ENCODE measurements at places on chromosomes 2 and 18.

DNA sequence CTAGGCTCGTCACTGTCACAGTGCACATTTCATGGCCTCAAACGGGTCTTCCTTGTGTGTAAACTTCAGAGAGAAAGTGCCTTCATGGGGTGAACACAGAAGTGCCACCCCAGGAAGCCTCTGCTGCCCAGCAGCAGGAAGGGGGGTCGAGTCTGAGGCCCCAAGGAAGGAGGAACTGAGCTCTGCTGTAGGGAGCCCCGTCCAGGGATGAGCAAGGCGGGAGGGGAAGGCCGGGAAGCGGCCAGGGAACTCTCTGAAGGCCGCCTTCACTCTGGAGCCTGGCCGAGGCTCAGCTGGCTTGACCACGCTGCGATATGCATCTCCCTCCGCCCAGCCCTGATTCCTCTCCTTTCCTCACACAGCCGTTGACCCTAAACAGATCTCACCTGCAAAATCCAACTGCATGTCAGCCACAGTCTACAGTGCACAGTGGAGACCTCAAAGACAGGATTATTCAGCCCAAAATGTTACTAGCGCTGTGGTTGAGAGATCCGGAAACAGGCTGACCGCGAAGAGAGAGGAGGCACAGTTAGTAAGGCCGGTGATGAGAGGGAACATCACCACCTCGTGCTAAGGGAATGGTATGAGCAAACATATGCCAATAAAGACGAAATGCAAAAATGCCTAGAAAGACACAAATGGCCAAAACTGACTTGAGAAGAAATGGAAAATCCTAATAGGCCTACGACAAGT is 34.2 kb upstream of the CTDP1 start:
- H3K36me3 ChIP-seq = no peaks in the 10 kb centered on the region
- peaks cover 17% of the 10 kb centered on the region for H3K4me1 ChIP-seq
- H3K27ac ChIP-seq = no peak overlapping the region

GRCh38 chr2:138720035-138720838 is 60.0 kb downstream of the NXPH2 start:
- no peaks in the 10 kb centered on the region for H3K36me3 ChIP-seq
- no peak overlapping the region for H3K4me3 ChIP-seq
- H3K4me1 ChIP-seq = no peaks in the 10 kb centered on the region

DNA sequence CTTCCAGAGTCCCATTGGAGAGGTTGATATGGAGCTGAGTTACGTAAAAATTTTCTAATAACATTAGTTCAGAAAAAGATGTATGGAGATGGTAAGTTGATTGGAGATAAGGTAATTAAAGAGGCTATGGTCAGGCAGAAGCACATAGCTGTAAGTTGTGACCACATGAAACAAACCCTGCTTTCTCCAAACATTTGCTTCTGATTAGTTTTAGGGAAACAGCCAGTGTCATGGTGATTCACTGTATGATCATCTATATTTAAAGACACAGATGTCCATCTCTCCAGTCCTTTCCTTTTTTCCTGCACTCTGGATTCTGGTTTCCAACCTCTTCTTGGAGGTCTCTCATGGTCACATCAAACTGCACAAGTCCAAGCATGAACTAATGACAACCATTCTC is 1550.8 kb upstream of the PIK3C3 start:
- H3K4me1 ChIP-seq = no peaks in the 10 kb centered on the region
- no peaks in the 10 kb centered on the region for H3K27me3 ChIP-seq
- no peak overlapping the region for H3K4me3 ChIP-seq
- no peaks in the 10 kb centered on the region for H3K36me3 ChIP-seq
- no peak for DNase-seq

DNA sequence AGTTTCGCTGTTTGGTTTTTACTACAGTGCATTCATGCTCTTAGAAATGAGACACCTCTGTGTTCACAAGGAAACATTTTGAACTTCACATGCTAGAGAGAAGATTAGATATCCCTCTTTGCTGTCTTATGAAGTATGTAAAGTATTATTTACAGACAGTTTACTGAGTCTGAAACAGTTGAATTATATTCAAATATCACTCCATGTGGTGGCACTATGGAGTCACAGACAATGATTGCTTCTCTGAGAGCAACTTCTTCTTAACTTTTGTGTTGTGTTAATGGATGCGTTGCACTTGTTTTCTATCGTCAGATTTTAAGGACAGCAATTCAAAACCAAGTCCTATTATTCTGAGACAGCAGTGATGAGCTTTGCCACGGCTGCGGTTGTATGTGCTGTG is 823.6 kb downstream of the GALR1 start:
- H3K36me3 ChIP-seq = no peaks in the 10 kb centered on the region
- no peaks in the 10 kb centered on the region for H3K4me1 ChIP-seq
- H3K4me3 ChIP-seq = no peak overlapping the region
- DNase-seq = no peak
- no peak overlapping the region for H3K27ac ChIP-seq
- no peaks in the 10 kb centered on the region for H3K27me3 ChIP-seq

DNA sequence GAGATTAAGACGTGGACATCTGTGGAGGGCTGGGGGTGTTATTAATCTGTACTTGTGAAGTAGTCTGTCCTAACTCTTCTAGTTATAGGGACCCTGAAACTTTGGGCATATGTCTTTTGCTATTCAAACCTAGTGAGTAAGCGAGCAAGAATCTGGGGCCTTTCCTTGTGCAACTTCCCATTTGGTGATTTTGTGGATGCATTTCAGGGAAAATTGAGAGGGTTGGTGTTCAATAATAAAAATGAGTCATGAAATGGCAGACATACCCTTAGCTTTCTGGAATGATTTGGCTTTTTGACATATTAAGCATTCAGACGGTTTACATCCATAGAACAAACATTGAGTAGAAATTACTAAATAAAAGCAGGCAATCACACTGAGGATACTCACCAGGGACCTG is 17.0 kb downstream of the COL4A4 start:
- peaks cover 30% of the 10 kb centered on the region for H3K36me3 ChIP-seq
- no peaks in the 10 kb centered on the region for H3K27me3 ChIP-seq
- H3K4me1 ChIP-seq = peaks cover 2% of the 10 kb centered on the region
- no peak overlapping the region for H3K27ac ChIP-seq
- H3K4me3 ChIP-seq = no peak overlapping the region

DNA sequence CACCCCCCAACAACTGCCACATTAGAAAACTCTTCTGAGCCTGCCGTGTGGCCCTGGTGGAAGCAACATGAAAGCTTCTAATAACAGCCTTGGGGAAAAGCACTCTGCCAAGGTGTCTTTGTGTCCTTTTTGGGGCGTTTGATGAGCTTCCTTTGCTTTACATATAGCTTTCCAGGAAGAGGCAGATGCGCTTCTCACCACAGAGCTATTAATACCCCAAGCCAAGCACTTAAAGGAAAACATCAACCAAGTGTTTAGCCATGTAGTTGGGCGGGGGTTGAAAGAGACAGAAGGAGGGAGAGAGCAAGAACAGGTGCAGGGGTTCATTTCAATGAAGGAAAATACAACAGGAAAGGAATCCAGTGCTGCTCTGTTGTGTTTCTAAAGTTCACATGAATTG is 176.1 kb downstream of the VAPA start:
- no peak overlapping the region for H3K27ac ChIP-seq
- no peak overlapping the region for H3K4me3 ChIP-seq
- H3K4me1 ChIP-seq = no peaks in the 10 kb centered on the region
- H3K27me3 ChIP-seq = no peaks in the 10 kb centered on the region
- no peaks in the 10 kb centered on the region for H3K36me3 ChIP-seq
- no peak for DNase-seq

DNA sequence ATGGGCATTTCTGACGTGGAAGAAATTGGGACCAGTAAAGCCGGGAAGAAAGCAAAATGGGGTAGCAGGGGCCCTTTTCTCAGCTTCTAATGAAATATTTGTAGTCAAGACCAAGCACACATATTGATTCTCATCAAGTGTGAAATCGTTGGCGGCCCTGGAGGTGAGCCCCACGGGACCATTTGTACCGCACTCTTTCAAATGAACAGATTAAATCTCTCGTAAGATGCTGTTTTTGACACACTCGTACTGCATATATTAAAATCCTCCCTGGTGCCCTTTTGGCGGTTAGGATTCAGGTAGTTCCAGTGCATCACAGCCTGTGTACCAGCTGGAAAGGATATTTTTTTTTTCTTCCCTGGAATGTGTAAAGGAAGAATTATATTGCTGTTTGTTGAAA is 9.9 kb upstream of the MYL1 start:
- no peak overlapping the region for H3K27ac ChIP-seq
- H3K27me3 ChIP-seq = no peaks in the 10 kb centered on the region
- DNase-seq = no peak
- H3K4me1 ChIP-seq = no peaks in the 10 kb centered on the region

DNA sequence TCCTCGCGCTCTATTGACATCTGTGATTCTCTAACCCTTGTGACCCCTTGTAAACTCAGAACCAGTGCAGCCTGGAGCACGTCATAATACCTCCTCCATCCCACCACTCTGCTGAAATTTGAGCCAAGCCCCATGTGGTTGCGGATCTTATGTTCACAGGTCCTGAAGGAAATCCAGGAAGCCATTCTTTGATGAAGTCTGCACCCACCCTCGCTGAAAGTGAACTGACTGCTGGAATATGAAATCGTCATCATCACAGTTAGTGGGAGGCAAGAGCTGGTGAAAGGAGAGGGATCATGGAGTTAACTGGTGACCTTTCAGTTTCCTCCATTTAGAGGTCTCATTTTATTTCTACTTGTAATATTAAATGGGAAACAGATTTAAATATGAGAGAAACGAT is 21.6 kb downstream of the ZEB2 start:
- peaks cover 64% of the 10 kb centered on the region for H3K36me3 ChIP-seq
- no peaks in the 10 kb centered on the region for H3K27me3 ChIP-seq

GRCh38 chr18:32360682-32361345 is 109.9 kb downstream of the GAREM1 start:
- H3K27ac ChIP-seq = no peak overlapping the region
- no peaks in the 10 kb centered on the region for H3K4me1 ChIP-seq
- H3K36me3 ChIP-seq = no peaks in the 10 kb centered on the region
- no peak for DNase-seq
- H3K27me3 ChIP-seq = no peaks in the 10 kb centered on the region
- H3K4me3 ChIP-seq = no peak overlapping the region

GRCh38 chr2:173657996-173658717 is 303.5 kb downstream of the CDCA7 start:
- H3K36me3 ChIP-seq = no peaks in the 10 kb centered on the region
- no peaks in the 10 kb centered on the region for H3K4me1 ChIP-seq
- DNase-seq = no peak
- H3K27me3 ChIP-seq = peaks cover 8% of the 10 kb centered on the region
- no peak overlapping the region for H3K4me3 ChIP-seq
- H3K27ac ChIP-seq = no peak overlapping the region

GRCh38 chr2:16404551-16405300 is 260.9 kb downstream of the CYRIA start:
- H3K4me1 ChIP-seq = no peaks in the 10 kb centered on the region
- no peak overlapping the region for H3K27ac ChIP-seq
- no peak for DNase-seq
- H3K27me3 ChIP-seq = no peaks in the 10 kb centered on the region
- H3K4me3 ChIP-seq = no peak overlapping the region
- H3K36me3 ChIP-seq = no peaks in the 10 kb centered on the region

DNA sequence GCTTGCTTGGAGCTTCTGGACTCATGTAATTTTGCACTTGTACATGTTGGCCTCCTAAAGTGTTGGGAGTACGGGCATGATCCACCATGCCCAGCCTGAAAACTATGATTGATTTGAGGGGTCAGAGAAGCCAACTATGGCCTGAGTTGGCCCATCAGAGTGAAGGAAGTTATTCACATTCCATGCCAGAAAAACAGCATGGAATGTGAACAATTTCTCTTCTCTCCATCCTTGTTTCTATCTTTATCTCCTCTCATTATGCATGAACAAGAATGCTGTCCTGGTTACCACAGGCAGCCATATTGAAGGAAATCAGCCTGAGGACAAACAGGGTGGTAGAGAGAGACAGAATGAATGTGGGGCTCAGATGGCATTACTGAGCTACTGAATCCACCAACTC is 3.5 kb upstream of the CD226 start:
- no peaks in the 10 kb centered on the region for H3K27me3 ChIP-seq
- no peak for DNase-seq
- H3K27ac ChIP-seq = no peak overlapping the region
- H3K4me3 ChIP-seq = no peak overlapping the region

- H3K27me3 ChIP-seq = no peaks in the 10 kb centered on the region
- H3K27ac ChIP-seq = no peak overlapping the region
These were observed 532.8 kb downstream of the FBXO15 start for GRCh38 chr18:73614812-73615211.

DNA sequence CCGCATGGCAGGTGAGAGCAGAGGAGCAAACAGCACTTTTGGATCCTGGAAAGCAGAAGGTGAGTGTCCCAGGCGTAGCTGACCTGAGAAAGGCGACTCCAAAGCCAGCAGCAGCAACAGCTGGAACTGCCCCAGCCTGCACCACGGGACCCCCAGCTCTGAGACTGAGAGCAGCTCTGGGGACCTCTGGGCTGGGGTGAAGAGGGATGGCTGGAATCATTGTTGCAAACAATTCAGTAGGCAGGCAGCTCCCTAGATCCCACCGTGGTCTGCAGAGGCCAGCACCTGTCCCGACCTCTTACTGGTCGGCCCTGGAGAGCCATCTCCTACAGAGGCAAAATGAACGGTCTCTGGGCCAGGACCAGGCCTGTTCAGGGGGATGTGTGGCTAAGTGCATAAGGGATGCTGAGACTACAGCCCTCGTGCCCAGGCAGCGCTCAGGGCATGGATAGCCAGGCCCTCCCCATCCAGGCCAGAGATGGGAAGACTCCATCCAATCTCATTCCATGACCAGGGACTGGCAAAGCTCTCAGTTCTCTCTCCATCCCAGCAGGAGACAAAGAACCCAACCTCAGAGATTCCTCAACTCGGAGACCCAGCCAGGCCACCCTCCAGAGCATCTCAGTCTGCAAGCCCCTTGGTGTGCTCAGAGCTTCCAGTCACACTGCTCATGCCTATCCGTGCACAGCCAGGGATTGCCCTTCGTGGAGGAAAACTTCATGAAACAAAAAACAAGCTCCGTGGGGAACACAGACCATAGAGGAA is 38.2 kb upstream of the ALPP start:
- peaks cover 8% of the 10 kb centered on the region for H3K36me3 ChIP-seq
- no peaks in the 10 kb centered on the region for H3K4me1 ChIP-seq
- H3K27me3 ChIP-seq = no peaks in the 10 kb centered on the region
- no peak overlapping the region for H3K4me3 ChIP-seq
- no peak overlapping the region for H3K27ac ChIP-seq

- no peak overlapping the region for H3K4me3 ChIP-seq
- H3K36me3 ChIP-seq = no peaks in the 10 kb centered on the region
- H3K27me3 ChIP-seq = no peaks in the 10 kb centered on the region
- H3K4me1 ChIP-seq = peaks cover 52% of the 10 kb centered on the region
These were observed 136.4 kb downstream of the FAM210A start for GRCh38 chr18:13589943-13590342.

DNA sequence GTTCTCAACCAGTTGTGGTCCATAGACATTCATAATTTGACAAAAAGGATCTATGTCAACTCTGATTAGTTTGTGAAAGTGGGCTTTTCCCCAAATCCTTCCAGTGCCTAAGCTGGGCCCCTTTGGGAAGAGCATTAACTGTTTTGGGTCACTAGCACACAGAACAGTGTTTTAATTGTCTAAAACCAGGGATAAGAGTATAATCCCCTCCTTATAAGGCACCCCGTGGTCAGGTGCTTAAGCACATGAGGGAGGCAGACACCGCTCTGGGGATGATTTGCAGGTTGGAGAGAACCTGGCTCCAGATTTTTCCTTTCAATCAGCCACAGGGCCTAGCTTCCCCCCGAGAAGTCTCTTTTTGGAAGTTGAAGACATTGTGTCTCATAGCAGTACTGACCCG is 53.6 kb upstream of the RFX8 start:
- DNase-seq = no peak
- H3K4me1 ChIP-seq = no peaks in the 10 kb centered on the region
- no peak overlapping the region for H3K4me3 ChIP-seq
- H3K27me3 ChIP-seq = no peaks in the 10 kb centered on the region
- H3K27ac ChIP-seq = no peak overlapping the region

- peak overlapping the region; percentile 81 for H3K4me3 ChIP-seq
- H3K4me1 ChIP-seq = peaks cover 55% of the 10 kb centered on the region
- peaks cover 7% of the 10 kb centered on the region for H3K36me3 ChIP-seq
- H3K27me3 ChIP-seq = no peaks in the 10 kb centered on the region
These were observed 2.4 kb downstream of the NFATC1 start for GRCh38 chr18:79397830-79398761.
